ENCODE measurements at places on chromosomes 1 and 21.
A peak's percentile ranks its signal among the peaks of the same experiment; 100 is the strongest.

GRCh38 chr1:65059930-65060538 lies 88.0 kb upstream of the AK4 start:
- peak; percentile 7 for DNase-seq

GRCh38 chr1:233412812-233413211 lies 85.3 kb downstream of the MAP3K21 start:
- DNase-seq: no peak

- DNase-seq: no peak
Observed at GRCh38 chr1:208510192-208510952, 266.2 kb upstream of the PLXNA2 start.

- DNase-seq: no peak
Observed at GRCh38 chr1:213666113-213666512, 321.7 kb upstream of the PROX1 start.

DNA sequence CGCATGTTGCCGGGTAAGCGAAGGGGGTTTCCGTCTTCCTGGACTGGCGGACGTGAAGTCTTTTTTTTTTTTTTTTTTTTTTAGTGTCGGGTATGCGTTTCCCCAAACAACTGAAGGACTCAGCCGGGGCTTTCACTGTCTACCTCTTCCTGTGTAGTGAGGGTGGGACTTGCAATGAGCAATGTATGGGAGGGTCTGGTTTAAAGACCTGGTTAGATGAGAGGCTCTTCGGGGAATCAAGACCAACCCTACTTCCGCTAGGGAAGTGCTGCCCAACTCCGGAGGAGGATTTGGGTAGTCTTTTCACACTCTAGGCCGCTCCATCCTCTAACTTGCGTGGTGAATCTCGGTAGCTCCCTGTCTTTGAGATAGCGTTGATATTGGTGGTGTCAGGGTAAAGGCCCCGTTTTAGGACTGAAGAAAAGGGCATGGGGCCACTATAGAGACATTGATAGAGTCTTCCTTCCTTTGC lies 754 bp downstream of the PRRC2C start:
- peak; percentile 74 for DNase-seq

DNA sequence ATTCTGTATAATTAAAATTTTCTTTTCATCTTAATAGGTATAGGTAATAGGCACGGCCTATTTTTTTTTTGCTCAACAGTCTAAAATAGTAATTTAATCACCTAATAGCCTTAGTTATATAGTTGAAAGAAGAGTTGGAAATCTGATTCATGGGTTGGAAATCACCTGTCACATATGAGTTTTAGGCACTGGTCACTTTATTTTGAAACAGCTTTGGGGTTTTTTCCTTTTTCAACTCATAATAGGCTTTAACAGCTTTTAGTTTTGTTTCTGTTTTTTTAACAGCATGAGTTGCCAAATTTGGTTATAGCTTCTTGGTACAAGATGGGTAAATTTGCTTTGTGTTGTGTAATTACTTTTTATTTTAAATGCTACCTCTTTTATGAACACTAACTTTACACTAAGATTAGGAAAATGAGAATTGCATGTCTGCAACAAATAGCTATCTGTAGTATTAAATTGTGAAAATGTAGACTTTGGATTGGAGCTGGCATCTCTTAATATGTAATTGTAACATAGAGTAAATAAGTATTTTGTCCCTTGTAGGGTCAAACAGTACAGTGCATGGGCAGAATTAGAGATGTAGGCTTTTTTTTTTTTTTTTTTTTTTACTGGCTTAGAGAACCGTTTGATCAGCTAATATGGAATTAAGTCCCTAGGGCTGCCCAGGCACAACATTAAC lies 109.8 kb downstream of the OSBPL9 start:
- DNase-seq: no peak

- no peak for DNase-seq
Observed at GRCh38 chr1:76428028-76428427, 353.5 kb downstream of the ST6GALNAC3 start.

GRCh38 chr1:14698314-14698713 lies 99.8 kb downstream of the KAZN start:
- DNase-seq: no peak

GRCh38 chr1:14875524-14876509 lies 277.3 kb downstream of the KAZN start:
- no peak for DNase-seq

- peak; percentile 74 for DNase-seq
Observed at GRCh38 chr1:41371630-41372599, 10.7 kb downstream of the FOXO6 start.

- no peak for DNase-seq
Observed at GRCh38 chr21:44867999-44868700, 5.3 kb downstream of the PTTG1IP start.

DNA sequence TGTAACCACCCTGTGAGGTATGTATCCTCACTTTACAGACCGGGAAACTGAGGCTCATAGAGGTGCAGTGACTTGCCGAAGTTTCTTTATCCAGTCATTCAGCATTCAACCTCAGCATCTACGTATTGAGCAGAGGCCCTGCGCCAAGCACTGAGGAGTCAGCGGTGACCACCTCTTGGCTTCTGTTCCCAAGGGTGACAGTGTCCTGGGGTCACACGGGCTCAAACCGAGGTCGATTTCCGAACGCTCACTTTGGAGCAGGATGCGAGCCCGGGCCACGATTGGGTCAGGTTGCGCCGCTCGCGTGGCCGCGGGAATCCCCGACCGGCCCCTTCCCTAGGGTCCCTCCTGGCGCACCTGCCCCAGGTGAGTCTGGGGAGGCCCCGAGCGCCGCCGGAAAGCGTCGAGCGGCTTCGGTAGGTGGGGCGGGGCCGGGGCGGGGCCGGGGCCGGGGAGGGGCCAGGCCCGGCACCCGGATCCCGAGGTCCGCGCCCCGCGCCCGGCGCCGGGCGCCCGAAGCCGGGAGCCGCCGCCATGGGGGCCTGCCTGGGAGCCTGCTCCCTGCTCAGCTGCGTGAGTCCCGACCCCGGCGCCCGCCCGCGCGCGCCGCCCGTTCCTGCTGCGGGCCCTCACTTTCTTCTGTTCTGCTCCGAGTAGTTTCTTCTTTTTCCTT lies at the start of gene SERINC2:
Gene SERINC2, plus strand, starts transcription at position 482 of the 673 bp plus-strand sequence. Its CDS starts 53 bp downstream, at position 535.
- peak; percentile 28 for DNase-seq

DNA sequence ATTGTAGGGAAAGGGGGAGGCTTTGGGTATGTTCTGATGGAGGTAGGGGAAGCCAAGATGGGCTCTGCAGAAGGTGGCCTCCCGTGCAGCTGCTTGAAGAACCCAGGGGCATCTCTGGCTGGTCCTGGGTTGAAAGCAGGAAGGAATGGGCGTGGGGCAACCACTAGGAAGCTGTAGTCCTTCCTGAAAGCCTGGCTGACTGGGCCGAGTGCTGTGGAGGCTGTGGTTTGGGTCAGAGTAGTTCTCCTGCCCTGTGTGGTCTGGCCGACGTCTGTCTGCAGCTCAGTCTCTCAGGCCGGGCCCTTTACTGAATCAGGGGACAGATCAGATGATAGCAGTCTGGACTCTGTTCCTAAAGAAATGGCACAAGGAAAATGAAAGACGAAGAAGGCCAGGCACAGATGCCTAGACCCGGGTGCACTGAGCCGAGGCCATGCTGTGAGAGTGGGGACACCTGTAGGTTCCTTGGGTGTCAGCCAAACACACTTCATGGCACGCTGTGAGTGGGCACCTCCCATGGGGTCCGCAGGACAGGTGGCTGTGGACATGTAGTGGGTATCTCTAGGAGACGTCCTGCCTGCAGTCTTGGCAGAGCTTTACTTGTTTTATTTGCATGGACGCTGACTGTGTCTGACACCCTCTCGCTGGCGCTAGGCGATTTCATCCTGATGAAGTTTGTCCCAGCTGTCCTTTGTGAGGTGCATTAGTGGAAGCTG lies 87.0 kb downstream of the POFUT2 start:
- DNase-seq: peak; percentile 20

DNA sequence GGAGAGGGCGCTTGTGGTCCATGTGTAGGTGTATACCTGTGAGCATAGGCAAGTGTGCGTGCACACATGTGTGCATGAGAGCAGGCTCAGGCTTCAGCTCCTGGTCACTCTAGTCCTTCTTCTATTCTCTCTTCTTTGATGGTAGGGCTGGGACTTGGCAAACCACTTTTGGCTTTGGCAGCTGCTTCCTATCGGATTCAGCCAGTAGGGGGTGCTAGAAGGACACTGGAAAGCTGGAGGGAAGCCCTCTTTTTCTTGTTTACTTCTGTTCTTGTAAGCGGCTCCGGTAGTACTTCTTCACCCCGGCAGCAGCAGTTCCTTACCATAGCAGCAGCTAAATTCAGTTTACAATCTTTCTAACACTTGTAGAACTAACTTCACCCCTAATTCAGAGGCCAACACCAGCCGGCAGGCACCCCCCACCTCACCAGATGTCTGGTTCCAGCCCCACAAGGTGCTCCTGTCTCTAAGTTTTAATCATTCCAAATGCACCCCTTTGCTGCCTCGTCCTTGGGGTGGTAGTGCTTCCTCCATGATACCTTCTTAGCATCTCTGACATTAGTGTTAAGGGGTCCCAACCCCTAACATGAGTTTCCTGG lies 25.1 kb downstream of the NENF start:
- DNase-seq: peak; percentile 89

DNA sequence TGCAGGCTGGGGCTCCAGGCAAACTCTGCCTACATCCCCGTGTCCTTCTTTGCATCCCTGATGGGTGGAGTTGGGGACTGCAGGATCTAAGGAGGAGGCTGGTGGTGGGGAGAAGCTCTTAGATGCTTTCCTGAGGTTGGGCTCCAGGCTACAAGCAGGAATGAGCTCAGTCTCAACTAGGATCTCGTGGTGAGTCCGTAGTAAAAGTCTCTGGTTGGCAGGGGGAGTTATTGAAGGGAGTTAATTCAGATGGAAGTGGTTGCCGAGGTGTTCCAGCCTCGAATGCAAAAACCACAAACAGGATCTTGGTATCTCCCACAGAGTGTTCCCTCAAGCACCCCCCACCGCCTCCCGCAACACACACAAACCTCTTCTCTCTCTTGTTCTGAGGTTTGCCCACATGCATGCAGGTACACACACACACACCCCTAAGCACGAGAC lies 35.0 kb downstream of the TMCC2 start:
- DNase-seq: no peak

- no peak for DNase-seq
Observed at GRCh38 chr1:11979028-11979850, 1.0 kb upstream of the MFN2 start.

- no peak for DNase-seq
Observed at GRCh38 chr1:83961571-83962295, 37.2 kb downstream of the TTLL7 start.

DNA sequence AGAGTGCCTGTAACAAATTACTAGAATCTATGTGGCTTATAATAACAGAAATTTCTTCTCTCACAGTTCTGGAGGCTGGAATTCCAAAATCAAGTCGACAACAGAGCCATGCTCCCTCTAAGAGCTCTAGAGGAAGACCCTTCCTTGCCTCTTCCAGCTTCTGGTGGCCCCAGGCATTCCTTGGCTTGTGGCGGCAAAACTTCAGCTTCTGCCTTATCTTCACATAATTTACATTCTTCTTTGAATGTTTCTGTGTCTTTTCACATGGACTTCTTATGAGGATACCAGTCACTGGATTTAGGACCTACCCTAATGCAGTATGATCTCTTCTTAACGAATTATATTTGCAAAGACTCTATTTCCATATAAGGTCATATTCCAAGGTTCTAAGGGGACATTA lies 324.4 kb downstream of the PCP4 start:
- DNase-seq: no peak

DNA sequence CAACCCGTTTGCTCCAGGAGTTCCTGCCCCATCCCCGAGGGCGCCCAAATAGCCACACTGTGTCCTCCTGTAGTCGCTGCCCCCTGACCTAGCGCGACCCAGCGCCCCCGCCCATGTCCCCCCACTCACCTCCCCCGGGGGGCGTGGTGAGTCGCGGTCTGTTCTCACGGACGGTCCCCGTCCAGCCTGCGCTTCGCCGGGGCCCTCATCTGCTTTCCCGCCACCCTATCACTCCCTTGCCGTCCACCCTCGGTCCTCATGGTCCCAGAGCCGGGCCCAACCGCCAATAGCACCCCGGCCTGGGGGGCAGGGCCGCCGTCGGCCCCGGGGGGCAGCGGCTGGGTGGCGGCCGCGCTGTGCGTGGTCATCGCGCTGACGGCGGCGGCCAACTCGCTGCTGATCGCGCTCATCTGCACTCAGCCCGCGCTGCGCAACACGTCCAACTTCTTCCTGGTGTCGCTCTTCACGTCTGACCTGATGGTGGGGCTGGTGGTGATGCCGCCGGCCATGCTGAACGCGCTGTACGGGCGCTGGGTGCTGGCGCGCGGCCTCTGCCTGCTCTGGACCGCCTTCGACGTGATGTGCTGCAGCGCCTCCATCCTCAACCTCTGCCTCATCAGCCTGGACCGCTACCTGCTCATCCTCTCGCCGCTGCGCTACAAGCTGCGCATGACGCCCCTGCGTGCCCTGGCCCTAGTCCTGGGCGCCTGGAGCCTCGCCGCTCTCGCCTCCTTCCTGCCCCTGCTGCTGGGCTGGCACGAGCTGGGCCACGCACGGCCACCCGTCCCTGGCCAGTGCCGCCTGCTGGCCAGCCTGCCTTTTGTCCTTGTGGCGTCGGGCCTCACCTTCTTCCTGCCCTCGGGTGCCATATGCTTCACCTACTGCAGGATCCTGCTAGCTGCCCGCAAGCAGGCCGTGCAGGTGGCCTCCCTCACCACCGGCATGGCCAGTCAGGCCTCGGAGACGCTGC lies 1.1 kb downstream of the HTR6 start:
- no peak for DNase-seq

DNA sequence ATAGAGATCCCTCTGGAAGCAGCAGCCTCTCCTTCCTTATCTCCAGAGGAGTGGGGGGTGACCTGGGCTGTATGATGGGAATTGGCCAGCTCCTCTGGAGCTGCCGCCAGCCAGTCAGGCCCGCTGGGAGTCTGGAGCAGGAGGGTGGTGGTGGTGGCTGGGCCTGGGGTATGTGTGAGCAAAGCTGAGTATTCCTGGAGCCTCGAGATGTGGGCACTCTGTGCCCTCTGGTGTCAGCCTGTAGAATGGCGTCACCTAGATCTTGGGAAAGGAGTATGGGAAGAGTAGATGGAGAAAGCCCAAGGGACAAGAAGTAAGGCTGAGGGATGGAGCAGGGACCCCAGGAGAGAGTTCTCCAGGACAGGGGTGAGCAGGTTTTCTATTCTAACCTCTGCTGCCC lies 16.0 kb downstream of the VANGL2 start:
- DNase-seq: peak; percentile 57

GRCh38 chr1:39995973-39996393 lies 41.0 kb downstream of the MFSD2A start:
- DNase-seq: no peak

DNA sequence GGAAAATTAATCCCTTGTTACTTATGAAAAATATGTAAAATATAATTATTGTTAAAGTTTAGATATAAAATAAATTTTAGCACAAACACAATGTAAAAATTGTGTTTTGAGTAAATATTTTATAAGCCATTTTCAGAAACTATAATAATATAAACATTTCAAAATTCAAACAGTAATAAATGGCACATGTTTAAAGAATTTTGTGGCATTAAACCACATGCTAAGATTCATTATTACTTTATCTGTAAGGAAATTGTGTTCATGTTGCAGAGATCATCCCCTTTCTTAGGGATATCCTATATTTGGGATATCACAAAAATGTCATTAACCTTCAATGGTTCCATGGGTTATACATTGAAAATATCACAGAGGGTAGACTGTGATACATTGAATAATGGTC lies 1044.3 kb downstream of the AMY1C start:
- no peak for DNase-seq

GRCh38 chr1:60791226-60791625 lies 291.1 kb upstream of the NFIA start:
- no peak for DNase-seq

Data from suppressor macrophage (primary cell).